Mucosa of descending colon (tissue), 3 donors: ENCODE measurements at places on chromosomes 1 and 21. TPM values are rescaled to one million over a fixed set of nuclear protein-coding genes. Genes with fewer than 3 reads are reported as not detected.

FCAMR gene
- 0.84 TPM for total RNA-seq

KRTAP19-3 gene
- not detected for total RNA-seq

GPR25 gene
- total RNA-seq: not detected

ANXA9 gene
- not detected for total RNA-seq

ABCA4 gene
- 1.0 TPM for total RNA-seq

HCRTR1 gene
- total RNA-seq: not detected

SEMA4A gene
- total RNA-seq: 7.6 TPM

FCRL6 gene
- 0.82 TPM for total RNA-seq

DYNLT4 gene
- total RNA-seq: 1.6 TPM

CD5L gene
- total RNA-seq: 0.22 TPM

TTC39A gene
- total RNA-seq: 87.0 TPM

PAQR6 gene
- 1.5 TPM for total RNA-seq

TSPAN1 gene
- 1,819 TPM for total RNA-seq

FNDC5 gene
- total RNA-seq: 0.41 TPM

RBM34 gene
- 55.3 TPM for total RNA-seq

C1QB gene
- 215 TPM for total RNA-seq

AIRE gene
- total RNA-seq: not detected

C4BPB gene
- total RNA-seq: 7.2 TPM

TMEM52 gene
- 1.8 TPM for total RNA-seq

GIPC2 gene
- total RNA-seq: 27.9 TPM

CFHR4 gene
- not detected for total RNA-seq

SH3D21 gene
- total RNA-seq: 12.3 TPM

AJAP1 gene
- 0.09 TPM for total RNA-seq

LCE1A gene
- not detected for total RNA-seq

ZNF648 gene
- 0.07 TPM for total RNA-seq

TRIM17 gene
- 0.76 TPM for total RNA-seq

LENEP gene
- total RNA-seq: 0.76 TPM

OR2L2 gene
- total RNA-seq: 0.09 TPM

CYP4A11 gene
- total RNA-seq: not detected

GBP6 gene
- not detected for total RNA-seq

TFB2M gene
- 12.9 TPM for total RNA-seq

GJA9 gene
- 2.7 TPM for total RNA-seq

KIAA0040 gene
- total RNA-seq: 13.3 TPM

KCNN3 gene
- 2.0 TPM for total RNA-seq

UTS2 gene
- total RNA-seq: not detected

UBIAD1 gene
- total RNA-seq: 14.9 TPM

GUCA2A gene
- 2,800 TPM for total RNA-seq

CRYAA gene
- not detected for total RNA-seq

NOTCH2 gene
- total RNA-seq: 60.8 TPM

SPATA46 gene
- total RNA-seq: not detected

RNU1-3 gene
- total RNA-seq: 2,195 TPM

AMPD1 gene
- total RNA-seq: 0.44 TPM

GSTM3 gene
- 12.4 TPM for total RNA-seq

PTGFR gene
- total RNA-seq: 1.7 TPM

HSD3B2 gene
- total RNA-seq: 4.1 TPM

SLC30A2 gene
- total RNA-seq: 0.12 TPM

KDF1 gene
- total RNA-seq: 10.1 TPM
